Naive B cell (primary cell): ENCODE measurements at places on chromosomes 3 and 15. TPM values are rescaled to one million over a fixed set of nuclear protein-coding genes. Genes with fewer than 3 reads are reported as not detected.

GRCh38 chr3:156685752-156686151 lies 11.4 kb downstream of the TIPARP start:
- H3K36me3 ChIP-seq: peaks cover 4% of the 10 kb centered on the region
- DNase-seq: no peak
- no peak overlapping the region for H3K27ac ChIP-seq
- H3K4me1 ChIP-seq: peaks cover 43% of the 10 kb centered on the region

- H3K4me1 ChIP-seq: peaks cover 17% of the 10 kb centered on the region
- no peak for DNase-seq
- H3K4me3 ChIP-seq: no peak overlapping the region
- peaks cover 8% of the 10 kb centered on the region for H3K27me3 ChIP-seq
Observed at GRCh38 chr3:129597087-129597999, 9.1 kb downstream of the PLXND1 start.

DNA sequence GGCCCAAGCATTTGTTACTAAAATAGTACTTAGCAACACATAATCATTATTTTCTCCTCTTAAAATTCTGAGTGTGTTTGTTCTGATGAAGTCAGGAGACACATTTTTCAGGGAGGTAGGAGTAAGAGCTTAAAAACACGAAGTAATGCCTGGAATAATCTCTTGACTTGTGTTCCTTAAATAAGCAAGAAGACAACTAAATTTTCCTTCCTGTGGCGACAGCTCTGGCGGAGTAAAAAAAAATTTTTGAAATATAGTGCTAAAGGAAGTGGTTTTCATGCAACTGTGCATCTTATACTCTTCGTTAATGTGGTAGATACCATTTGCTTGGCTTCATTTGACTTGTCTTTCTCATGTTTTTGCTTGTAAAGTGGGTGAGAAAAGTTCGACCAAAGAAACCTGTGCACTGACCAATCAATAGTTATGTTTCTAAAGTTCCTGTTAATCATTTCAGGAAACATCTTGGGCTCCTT lies 11.1 kb upstream of the MBNL1 start:
- peak overlapping the region; percentile 73 for H3K4me3 ChIP-seq
- peak; percentile 56 for DNase-seq
- peaks cover 68% of the 10 kb centered on the region for H3K4me1 ChIP-seq
- H3K27ac ChIP-seq: peak overlapping the region; percentile 91

DNA sequence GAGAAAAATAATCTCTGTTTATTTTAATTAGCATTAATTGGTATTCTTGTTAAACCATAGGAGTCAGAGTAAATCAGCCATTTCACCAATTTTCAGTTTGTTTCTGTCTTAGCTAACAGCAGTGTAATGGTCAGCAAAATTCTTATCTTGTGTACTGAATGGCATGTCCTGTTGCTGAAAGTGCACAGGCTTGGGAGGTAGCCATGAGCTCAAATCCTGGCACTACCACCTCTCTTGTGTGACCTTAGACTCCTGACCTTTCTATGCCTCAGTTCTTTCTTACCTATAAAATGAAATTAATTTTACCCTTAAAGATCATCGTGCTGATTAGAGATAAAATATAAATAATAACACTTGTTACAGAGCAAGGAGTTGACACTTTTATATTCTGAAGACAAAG lies 35.8 kb downstream of the MLH1 start:
- no peak overlapping the region for H3K4me3 ChIP-seq
- H3K27ac ChIP-seq: no peak overlapping the region
- no peaks in the 10 kb centered on the region for H3K27me3 ChIP-seq
- H3K36me3 ChIP-seq: peaks cover 31% of the 10 kb centered on the region

The LRRC3B gene
- polyA plus RNA-seq: not detected

GRCh38 chr15:50881121-50882048 lies 27.1 kb upstream of the AP4E1 start:
- DNase-seq: no peak
- H3K36me3 ChIP-seq: no peaks in the 10 kb centered on the region
- peaks cover 11% of the 10 kb centered on the region for H3K4me1 ChIP-seq
- H3K27me3 ChIP-seq: no peaks in the 10 kb centered on the region

- H3K4me1 ChIP-seq: no peaks in the 10 kb centered on the region
- H3K4me3 ChIP-seq: no peak overlapping the region
- no peaks in the 10 kb centered on the region for H3K27me3 ChIP-seq
- H3K27ac ChIP-seq: no peak overlapping the region
Observed at GRCh38 chr3:157248590-157249422, 88.9 kb upstream of the CCNL1 start.

The GASK1A gene
- polyA plus RNA-seq: not detected

The TNNC1 gene
- not detected for polyA plus RNA-seq

- H3K4me3 ChIP-seq: no peak overlapping the region
- no peak for DNase-seq
- H3K4me1 ChIP-seq: no peaks in the 10 kb centered on the region
- no peak overlapping the region for H3K27ac ChIP-seq
- H3K36me3 ChIP-seq: no peaks in the 10 kb centered on the region
Observed at GRCh38 chr3:39531665-39532064, 64.2 kb downstream of the MOBP start.

GRCh38 chr3:16811950-16812349 lies 72.8 kb upstream of the PLCL2 start:
- no peaks in the 10 kb centered on the region for H3K27me3 ChIP-seq
- no peak overlapping the region for H3K27ac ChIP-seq
- no peaks in the 10 kb centered on the region for H3K4me1 ChIP-seq
- H3K36me3 ChIP-seq: no peaks in the 10 kb centered on the region

The CX3CR1 gene
- 0.14 TPM for polyA plus RNA-seq

DNA sequence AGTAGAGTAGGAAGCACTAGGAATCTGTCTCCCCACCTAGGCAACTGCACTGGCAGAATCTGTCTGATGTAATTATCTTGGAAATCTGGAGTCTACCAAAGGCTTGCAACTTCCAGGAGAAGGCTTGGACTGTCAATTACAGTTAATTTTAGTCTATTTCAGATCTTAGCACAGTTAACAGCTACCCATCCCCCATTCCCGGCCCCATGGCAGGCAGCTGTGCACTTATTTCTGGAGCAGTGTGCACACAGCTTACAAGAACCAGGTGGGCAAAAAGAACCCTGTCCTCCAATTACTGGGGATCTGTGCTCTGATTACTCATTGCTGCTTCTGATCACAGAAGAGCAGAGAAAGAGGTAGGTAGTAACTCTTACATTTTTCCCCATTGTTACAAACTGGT lies 12.3 kb upstream of the CDAN1 start:
- H3K4me1 ChIP-seq: no peaks in the 10 kb centered on the region
- no peak for DNase-seq
- no peak overlapping the region for H3K27ac ChIP-seq
- H3K27me3 ChIP-seq: no peaks in the 10 kb centered on the region
- H3K4me3 ChIP-seq: no peak overlapping the region
- peaks cover 40% of the 10 kb centered on the region for H3K36me3 ChIP-seq

DNA sequence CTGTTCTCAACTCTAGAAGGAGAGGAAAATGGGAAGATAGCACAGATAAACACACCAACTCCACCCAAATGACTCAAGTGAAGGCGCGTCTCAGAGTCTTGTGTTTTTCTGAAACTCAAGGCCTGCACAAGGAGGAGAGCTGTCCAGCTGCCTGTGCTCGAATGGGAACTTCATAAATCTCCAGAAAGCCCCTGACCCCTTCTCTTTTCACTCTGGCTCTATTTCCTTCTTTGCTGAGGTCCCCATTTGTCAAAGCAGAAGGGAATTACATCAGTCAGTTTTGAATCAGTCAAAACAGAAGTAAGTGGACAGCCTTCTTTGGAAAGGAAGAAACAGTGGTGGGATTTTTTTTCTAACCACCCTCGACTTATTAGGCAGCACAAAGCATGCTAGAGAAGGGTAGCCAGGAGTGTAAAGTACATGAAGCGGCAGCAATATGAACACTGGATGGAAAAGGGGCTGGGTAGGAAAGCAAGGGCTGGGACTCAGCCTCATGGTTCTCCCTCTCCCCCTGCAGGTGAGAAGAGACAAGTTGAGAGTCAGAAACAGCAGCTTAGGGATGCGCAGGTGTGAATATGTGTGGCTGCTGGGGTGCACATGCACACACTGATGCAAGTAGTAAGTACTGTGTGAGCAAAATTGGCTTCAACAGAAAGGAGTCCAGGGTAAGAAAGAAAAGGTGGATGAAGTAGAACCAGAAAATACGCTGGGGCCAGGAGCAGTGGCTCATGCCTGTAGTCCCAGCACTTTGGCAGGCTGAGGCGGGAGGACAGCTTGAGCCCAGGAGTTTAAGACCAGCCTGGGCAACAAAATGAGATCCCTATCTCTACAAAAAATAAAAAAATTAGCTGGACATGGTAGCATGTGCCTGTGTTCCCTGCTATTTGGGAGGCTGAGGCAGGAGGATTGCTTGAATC lies 36.6 kb upstream of the MAGEF1 start:
- no peak for DNase-seq
- no peak overlapping the region for H3K27ac ChIP-seq
- no peak overlapping the region for H3K4me3 ChIP-seq
- H3K27me3 ChIP-seq: peaks cover 14% of the 10 kb centered on the region

The FANCD2OS gene
- not detected for polyA plus RNA-seq
